ENCODE measurements at places on chromosomes 6 and 20.

GRCh38 chr20:5136096-5136495, 9.3 kb downstream of the CDS2 start:
- no peak for DNase-seq

- no peak for DNase-seq
Observed at GRCh38 chr20:46276531-46276930, 31.8 kb downstream of the CDH22 start.

DNA sequence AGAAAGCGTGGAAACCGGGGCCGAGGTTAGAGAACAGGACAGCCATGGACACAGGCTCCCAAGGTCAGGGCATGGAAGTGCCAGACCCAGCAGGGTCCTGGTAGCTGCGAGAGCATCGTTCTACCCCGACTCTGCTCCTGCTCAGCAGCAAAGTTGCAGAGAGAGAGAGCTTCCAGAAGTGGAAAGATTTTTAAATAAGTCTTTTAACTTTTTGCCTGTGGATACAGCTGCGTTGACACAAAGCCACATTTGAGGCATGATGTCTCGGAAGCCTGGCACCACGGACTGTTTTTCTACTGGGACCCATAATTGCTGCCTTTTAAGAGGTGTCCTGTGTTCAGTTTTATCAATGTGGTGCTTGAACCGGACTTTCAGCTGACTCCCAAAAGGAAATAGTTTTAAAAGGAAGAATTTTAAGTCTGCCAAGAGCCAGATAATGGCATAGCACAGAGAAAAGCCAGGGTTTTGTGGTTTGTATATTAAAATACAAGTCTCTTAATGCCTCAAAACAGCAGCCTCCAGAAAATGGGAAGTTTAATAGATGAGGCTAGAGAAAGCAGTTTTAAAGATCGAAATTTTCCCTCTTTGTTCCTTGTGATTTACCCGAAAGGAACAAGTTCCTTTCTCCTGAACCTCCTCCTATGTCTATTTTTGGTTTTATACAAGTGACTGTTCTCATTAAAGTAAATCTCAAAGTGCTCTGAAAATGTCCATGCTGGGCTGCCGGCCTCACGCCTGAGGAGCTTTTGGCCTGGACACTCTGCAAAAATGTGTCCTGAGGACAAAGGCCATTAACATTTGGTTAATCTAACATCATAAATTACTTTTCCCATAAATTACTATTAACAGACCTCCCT, 91.5 kb downstream of the RIN2 start:
- DNase-seq = no peak

DNA sequence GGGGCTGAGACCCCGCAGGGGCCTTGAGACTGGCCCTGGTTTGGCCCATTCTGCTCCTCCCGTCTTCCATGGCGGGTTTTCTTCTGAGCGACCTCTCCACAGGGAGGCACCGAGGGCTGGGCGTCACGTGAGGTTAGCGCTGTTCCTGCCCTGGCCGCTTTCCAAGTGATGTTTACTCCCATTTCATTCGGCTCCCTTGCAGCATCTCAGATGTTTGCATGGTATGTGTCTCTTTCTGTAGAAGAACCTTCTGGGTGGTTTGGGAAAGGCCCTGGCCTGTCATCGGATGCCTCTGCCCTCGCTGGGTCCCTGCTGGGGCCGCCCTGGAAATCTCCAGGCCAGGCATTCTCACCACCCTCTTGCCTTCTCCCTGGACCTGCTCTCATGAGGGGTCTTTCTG, 17.3 kb downstream of the RAMACL start:
- no peak for DNase-seq

- no peak for DNase-seq
Observed at GRCh38 chr20:46483879-46484278, 29.5 kb downstream of the ZNF334 start.

DNA sequence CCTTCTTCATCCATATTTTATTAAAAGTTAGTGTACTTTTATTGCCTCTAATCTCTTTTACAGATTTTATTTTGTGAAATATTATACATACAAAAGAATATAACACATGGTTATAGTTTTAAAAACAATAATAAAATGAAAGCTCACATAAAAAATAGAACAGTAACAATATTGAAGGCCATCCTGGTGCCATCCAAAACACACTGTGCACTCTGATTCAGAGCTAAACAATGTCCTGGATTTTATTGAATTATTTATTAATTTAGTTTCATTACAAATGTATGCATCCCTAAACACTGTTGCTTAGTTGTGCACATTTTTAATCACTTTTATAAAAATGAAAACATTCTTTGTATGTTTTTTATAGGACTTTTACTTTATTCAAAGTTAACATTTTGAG, 32.9 kb downstream of the RNF217 start:
- no peak for DNase-seq

GRCh38 chr6:113524826-113525225, 332.3 kb upstream of the MARCKS start:
- DNase-seq = no peak

DNA sequence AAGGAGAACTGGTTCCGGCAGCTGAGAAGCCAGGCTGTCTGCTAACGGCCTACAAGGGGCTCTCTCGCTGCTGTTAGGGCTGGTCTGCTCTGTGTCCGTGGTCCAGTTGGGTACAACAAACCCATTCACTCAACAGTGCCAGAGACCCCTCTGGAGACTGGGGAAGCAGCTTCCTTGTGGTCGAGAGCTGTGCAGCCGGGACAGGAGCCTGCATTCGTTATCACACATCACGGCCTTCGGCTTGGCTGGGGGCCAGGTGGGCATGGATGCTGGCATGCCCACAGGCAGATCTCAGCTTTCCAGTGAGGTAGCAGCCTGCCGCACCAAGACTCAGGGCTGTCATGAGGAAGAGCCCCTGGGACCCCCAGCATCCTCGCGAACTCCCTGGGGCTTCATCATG, 124.7 kb downstream of the PREX1 start:
- peak; percentile 66 for DNase-seq

- no peak for DNase-seq
Observed at GRCh38 chr20:51610111-51610510, 67.6 kb upstream of the NFATC2 start.

DNA sequence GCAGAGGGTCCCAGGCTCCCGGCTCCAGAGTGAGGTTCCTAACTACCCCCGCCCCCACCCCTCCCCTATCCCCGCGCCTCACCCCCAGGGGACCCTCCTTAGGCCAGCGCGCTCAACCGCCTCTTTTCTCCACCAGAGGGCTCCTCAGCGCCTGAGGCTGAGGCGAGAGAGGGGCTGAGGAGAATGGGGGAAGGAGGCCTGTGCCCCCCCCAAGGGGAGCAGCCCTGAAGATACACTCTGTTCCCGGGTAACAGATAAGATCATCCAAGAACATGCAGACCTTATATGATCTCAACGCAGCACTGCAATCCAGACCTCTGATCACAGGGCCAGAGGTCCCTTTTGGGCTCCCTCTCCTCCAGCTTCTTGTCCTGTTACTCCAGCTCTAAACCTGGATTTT, 43.3 kb upstream of the MRPS10 start:
- peak; percentile 10 for DNase-seq

- no peak for DNase-seq
Observed at GRCh38 chr20:35635652-35636051, 20.0 kb downstream of the SPAG4 start.

GRCh38 chr6:13660893-13661292, 45.8 kb downstream of the NOL7 start:
- no peak for DNase-seq

DNA sequence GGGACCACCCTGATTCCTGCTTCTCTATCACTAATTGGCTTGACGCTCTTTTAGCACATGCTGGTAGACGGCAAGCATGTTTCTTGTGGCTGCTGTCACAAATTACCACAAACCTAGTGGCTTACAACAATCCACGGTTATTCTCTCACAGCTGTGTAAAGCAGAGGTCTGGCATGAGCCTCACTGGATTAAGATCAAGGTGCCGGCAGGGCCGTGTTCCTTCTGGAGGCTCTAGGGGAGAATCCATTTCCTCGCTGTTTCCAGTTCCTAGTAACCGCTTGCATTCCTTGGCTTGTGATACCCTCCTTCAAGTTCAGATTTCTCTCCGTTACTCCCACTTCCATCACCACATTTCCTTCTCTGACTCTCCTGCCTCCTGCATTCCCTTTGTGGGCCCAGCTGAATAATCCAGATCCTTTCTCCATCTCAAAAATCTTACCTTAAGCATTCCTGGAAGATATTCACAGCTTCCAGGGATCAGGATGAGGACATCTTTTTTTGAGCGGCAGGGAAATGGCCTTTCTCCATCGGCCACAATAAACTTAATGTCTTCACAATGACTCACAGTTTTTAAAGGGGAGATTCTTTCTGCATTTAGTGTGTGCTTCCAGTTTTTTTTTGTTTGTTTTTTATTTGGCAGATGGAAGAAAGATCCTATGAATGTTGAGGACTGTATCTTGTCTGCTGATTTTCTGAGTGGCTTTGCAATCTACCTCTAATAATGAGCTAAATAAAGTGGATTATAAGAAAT, 39.9 kb downstream of the BMP6 start:
- DNase-seq = no peak

DNA sequence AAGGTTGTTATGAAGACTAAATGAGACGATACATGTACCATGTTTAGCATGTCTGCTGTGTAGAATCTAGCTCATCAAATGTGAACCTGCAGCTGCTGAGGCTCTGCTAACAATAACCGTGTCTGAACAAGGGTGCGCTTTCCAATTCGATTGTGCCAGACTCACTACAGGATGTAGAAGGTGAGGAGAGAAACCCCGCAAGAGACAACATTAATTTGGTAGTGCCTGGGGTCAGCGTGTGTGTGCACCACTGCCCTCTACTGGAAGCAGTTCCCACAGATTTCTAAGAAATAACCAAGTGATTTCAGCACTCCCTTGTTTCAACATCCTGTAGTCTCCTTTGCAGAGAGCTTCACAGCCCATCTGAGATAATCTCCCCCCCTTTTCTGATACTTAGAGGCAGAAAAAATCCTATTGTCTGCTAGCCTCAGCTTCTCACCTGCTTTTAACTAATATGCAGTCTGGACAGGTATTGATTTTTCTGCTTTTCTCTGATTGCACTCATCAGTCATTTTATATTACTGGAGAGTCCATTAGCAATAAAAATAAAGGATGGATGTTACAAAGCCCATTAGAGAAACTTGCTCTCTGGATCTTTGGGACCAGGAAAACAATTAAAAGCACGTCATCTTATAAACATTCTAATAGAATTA, 96.7 kb upstream of the BACH2 start:
- peak; percentile 48 for DNase-seq

DNA sequence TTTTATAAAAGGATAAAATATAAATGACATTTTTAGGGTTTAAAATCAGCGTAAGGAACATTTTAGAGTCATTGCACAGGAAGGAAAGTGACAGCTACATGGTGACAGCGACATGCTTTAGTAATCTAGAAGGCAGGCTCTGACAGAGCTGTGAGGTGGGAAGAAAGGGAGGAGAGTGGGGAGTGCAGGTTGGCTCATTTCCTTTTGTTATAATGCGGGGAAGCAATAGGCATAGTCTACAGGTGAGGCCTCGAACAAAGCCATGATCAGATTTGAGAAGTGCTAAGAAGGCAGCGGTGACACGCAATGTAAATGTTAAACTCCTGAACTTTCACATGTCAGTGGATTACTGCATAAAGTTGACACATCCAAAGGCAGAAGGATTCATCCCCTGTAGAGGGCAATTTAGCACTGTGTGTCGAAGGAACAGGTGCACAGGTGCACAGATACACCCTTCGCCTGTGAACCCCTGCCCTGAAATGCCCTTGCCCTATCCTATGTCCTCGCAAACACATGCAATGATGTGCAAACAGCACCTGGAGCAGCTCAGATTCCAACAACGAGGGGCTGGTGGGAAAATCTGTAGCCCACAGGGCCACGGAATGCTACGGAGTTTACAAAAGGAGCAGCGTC, 32.4 kb upstream of the SMOC2 start:
- no peak for DNase-seq

- DNase-seq = no peak
Observed at GRCh38 chr6:76174722-76175121, 102.3 kb upstream of the IMPG1 start.

DNA sequence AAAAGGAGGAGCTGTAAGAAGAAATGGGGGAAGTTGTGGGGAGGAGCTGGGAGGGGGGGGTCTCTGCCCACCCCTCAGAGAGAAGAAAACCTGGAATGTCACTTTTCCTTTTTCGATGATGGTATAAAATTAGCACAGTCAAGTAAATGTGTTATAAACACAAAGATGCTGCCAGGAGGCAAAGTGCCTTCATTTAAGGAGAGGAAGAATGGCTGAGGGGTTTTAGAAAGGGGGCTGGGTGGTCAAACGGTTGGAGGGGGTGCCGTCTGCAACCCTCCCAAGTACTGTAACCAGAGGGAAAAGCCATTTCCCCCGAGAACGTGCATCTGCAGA, 25.0 kb downstream of the PMEPA1 start:
- DNase-seq = no peak

DNA sequence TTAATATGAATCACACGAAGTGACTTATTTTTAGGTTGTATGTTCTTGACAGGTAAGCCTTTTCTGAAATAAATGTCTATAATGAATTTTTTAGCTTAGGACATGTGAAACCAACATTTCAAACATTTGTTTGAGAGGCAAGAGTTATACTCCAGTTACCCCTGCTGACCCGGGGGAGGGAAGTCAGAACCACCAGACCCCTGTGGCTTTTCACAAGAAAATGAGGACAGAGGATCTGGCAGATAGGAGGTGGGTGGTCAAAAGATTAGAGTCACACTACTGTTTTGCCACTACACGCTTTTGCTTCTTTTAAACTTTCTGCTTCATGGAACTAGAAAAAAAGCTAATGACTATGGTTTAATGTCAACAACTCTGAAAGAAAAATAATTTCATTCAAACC, 27.5 kb upstream of the ADGRF4 start:
- DNase-seq = no peak

DNA sequence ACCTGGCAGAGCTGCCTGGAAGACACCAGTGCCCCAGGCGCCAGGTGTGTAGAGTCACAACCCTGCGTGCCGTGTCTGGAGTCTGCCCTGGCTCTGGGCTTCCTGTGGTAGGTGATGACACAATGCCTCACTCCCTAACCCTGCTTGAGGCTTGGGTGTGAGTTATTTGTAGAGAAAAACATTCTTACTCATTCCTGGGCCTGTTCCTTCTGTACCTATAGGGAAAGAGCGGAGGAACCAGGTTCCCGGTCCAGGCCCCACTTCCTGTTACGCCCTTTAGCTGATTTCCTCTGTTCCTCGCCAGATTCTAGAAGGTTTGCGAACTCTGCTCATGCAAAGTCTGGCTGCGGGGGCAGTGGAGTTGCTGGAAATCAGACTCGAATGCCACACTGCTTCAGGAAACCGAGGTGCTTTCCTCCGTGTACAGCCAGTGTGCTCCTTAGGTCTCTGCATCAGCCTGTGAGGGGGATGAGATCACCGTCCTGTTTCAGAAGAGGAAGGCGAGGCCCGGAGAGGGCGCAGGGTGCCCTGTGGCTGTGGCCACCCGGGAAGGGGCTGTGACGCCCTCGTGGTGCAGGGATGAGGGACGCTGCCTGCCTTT, 67.1 kb upstream of the DUSP22 start:
- no peak for DNase-seq

DNA sequence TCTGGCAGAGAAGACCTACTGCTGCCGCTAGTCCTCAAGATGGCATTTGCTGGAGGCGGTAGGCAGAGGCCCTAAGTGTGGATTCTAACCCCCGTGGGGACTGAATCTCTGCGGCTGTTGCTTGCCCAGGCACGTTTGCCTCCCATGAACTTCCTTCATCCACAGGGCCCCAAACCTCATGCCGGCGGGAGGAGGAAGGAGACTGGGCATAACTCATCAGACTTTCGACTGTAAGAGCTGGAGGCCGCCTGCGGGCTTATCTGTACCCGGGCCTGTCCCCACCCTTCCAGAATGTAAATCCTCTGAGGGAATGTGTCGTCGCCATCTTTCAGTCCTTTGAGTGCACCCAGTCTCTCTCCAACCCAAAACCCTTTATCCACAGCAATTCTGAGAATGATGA, 990 bp downstream of the ZFP57 start:
- DNase-seq = no peak

All from hematopoietic multipotent progenitor cell treated with erythropoietin and hydrocortisone succinate and interleukin-3 and kit ligand, for 8 days (in vitro differentiated cells).